ENCODE measurements at places on chromosomes 1 and 21. TPM values are rescaled to one million over a fixed set of nuclear protein-coding genes. Genes with fewer than 3 reads are reported as not detected.

Gene GBP2
- 1.6 TPM for total RNA-seq

Gene KIF21B
- 0.56 TPM for total RNA-seq

Gene SLAMF9
- total RNA-seq = 32.0 TPM

Gene RPE65
- not detected for total RNA-seq

Gene FMO2
- total RNA-seq = not detected

Gene UBXN11
- total RNA-seq = 4.8 TPM

Gene NR1I3
- total RNA-seq = not detected

Gene PRR9
- total RNA-seq = not detected

Gene RAVER2
- 9.8 TPM for total RNA-seq

Gene C1orf94
- total RNA-seq = not detected

Gene PROK1
- not detected for total RNA-seq

Gene TSPAN1
- total RNA-seq = 37.5 TPM

Gene TMPRSS15
- total RNA-seq = not detected

Gene MFSD2A
- 23.6 TPM for total RNA-seq

Gene LCE6A
- total RNA-seq = not detected

Gene ZNF593OS
- not detected for total RNA-seq

Gene CHRNB2
- total RNA-seq = not detected

Gene EPHA2
- total RNA-seq = 169 TPM

Gene TRABD2B
- 0.19 TPM for total RNA-seq

Gene ZSWIM5
- 0.07 TPM for total RNA-seq

Gene SV2A
- 3.4 TPM for total RNA-seq

Gene KPRP
- not detected for total RNA-seq

Gene AXDND1
- total RNA-seq = not detected

Gene ZMYND12
- total RNA-seq = 0.09 TPM

Gene ARHGEF16
- total RNA-seq = 24.5 TPM

Gene KCNC4
- total RNA-seq = 2.5 TPM

All from airway epithelial cell (primary cell).